ENCODE measurements at places on chromosomes 6 and 20.

DNA sequence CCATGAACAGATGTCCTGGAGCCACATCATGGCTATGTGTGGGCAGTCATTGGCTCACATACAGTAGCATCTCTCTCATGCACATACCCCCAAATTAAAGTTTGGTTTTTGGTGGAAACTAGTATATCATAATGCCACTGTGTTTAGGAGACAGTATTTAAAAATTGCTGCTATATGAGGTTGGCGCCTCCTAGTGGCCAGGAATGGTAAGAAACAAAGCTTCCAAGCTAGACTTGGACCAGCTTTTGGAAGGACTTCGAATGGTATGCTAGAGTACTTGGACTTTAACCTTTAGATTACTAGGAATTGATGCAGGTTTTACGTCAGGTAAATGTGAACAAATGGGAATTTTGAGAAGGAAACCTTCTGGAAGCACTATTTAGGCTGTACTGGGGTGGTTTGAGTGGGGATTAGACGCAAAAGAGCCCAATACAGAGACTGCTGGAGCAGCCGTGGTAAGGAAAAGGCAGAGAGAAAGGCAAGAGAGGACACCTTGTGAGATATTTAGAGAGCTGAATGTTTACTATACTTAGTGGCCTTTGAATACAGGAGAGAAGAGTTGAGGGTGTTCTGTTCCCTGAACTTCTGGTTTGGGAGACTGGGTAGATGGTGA lies 23.8 kb downstream of the PRSS35 start:
- no peak for DNase-seq

DNA sequence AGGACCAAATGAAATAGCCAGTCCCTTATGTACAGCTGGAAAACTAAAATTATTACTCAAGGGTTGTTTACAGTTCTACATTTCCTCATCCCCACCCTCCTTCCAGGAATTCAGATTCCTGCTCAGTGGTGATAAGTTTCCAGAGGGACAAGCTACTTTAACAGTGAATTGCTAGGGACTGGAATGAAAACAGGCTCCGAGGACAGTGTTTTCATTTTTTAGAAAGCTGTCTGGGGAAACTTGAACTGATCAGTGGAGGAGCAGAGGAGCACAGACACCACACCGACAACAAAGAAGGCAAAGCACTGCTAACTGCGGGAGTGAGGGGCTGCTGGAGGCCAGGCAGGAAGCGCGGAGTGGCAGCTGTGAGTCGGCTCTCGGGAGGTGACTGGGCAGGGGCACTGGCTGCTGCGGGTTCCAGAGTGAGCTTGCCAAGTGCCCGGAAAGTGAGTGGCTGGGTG lies 322.2 kb downstream of the ESR1 start:
- no peak for DNase-seq

DNA sequence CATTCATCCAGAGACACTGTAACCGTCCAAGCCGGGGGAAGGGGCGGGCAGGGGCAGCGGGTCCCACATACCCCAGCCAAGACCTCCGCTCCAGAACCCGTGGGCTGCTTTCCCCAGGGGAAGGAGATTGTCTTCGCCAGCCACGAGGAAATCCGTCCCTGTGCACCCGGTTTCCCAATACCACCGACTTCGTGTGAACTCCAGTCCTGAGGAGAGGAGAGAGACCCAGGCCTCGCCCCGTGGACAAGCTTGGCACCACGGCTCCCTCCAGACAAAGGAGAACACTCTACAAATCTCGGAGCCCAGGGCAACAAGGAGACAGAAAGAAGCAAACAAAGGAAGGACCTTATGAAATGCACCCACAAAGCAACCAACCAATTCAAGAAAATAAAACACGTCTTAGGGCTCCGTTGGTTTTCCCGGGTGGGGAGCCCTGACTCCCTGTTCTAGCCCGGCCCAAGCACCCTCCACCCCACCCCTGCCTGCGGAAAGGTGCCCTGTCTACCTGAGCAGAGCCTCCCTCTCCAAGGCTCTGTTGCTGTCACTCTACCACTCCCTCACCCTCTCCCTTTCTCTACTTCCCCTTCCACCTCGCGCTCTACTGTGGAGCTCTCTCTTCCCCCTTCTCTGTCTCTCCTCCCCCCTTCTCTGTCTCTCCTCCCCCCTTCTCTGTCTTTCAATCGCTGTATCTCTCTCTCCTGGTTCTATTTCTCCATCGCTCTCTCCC lies 1382.8 kb upstream of the DEFB115 start:
- no peak for DNase-seq

- no peak for DNase-seq
Observed at GRCh38 chr20:47007826-47008655, 113.4 kb downstream of the EYA2 start.

DNA sequence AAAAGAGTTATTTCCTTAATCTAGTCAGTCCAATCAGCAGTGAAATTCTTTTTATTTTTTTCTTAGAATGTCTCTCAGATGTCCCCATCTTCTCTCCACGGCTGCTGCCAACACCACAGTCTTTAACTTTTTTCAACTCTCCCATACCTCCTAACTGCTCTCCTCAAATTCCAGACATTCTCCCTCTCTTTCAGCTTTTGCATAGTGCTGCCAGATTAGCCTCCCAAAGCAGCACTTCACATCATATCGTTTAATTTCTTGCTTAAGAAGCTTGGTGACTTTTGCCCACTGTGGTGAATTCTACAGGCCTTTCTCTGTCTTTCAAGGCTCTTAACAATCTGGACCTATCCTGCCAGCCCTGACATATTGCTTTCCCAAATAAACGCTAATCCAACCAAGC lies 233.4 kb downstream of the UST start:
- DNase-seq, result no peak

- DNase-seq, result no peak
Observed at GRCh38 chr6:36124881-36125280, 5.4 kb upstream of the MAPK13 start.

- no peak for DNase-seq
Observed at GRCh38 chr6:43828711-43829110, 58.7 kb downstream of the VEGFA start.

DNA sequence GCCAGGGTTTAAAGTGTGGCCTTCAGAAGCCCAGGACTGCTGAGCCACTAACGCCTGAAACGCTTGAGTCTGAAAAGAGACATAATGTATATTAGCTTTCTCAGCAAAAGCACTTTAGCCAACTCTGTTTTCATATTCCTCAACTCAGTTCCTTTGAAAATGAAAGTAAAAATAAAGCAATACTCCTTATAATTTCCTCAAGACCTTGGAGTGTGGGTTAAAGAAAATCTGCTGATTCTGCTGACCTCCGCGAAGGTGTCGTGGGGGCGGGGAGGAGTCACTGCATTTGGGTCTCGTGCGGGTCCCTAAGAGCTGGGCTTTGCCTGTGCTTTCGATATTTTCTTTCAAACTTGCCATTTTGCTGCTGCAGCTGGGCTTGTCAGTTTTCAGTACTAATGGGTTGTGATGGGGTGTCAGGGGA lies 142.2 kb upstream of the ARID1B start:
- no peak for DNase-seq

- DNase-seq, result no peak
Observed at GRCh38 chr6:30091577-30092381, 16.2 kb upstream of the RNF39 start.

DNA sequence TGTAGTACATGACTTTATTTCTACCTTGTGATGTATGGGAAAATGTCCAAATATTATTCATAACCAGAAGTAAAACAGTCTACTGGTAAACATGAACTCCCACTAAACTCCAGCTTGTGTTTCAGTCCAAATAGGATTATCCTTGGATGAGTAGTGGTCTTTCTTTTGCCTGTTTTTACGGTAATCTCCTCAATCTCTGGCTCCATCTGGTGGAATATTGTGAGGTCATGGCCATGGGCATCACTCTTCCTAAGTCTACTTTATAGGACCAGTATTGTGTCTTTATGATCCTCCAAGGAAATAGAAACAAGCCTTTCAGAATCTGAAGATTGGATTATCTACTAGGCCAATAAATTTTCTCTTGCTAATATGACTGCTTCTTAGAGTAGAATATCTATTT lies 505.0 kb downstream of the BMP2 start:
- DNase-seq, result no peak

DNA sequence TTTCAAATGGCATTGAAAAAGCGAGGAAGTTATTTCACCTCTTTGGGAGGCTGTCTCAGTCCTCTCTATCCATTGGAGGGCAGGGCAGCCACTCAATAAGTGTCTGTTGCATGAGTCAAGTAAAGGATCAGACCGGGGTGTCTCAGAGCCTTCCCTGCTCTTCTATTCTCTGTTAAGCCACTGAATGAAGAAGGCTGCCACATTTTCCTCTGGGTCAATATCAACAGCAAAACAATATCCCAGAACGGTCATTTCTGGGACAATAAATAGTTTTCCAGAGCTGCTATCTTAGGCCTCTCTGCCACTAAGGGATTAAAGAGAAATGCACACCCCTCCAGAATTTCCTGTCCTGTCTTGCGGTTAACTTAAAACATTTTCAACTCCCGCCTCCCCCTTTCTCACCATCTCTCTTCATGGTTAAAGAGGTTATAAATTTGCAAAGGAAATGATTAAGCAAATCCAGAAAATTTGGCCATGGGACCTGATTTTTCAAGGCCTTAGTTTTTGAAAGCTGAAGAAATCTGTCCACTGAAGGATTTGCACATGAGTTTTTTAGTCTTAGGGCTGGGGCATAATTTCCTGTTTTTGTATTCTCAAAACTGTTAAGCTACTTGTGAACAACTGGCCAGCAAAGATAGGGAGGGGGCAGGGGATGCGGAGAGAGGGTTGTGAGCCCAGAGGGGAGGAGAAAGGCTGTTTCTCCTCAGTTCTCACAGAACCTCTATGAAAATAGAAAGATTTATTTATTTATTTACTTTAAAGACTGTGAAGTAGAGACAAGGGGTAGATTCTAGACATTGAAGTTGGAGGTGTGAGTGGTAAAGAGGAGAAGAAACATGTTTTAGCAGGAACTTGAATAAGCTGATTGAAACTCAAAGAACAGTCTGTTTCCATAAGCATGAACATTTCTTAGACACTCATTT lies 135.7 kb downstream of the BCAS1 start:
- DNase-seq, result no peak

DNA sequence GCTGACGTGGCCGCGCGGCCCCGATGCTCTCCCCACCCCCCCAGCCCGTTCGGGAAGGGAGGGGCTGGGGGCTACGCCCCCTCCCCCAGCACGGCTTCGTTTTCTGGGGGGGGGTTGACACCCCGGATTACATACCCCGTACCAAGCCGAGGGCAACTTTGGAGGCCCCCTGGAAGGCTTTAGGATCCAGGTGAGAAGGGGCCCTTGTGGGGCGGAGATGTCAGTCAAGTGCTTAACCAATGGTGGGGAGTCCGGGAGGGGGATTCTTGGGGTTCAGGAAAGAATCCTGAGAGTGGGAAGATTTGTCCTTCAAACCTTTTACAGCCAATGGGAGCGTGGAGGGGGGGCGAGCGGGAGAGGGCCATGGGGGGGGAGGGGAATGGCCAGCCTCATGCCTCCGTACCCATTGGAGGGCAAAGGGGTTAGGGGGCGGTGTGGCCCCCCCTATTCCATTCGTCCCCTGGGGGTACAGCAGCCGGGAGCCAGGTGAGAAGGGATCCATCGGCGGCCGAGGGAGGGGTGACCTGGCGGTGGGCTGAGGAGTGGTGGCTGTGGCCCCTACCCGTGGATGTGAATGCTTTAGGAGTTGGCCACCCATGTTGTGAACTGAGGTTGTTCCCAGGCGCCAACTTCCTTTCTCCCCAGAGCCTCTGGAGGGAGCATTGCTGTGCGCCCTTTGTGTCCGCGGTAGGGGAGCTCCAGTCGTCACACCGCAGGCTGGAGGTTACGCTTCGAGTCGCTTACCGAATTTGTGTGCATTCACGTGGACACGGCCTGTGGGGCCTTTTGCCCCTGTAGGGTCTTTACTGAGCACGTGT lies 682 bp downstream of the BRD2 start:
- DNase-seq, result peak; percentile 52

GRCh38 chr6:17446713-17447112 lies 53.3 kb downstream of the CAP2 start:
- no peak for DNase-seq

GRCh38 chr6:156279261-156279969 lies 497.8 kb upstream of the ARID1B start:
- DNase-seq, result no peak

GRCh38 chr20:15342991-15343523 lies 1005.6 kb upstream of the FLRT3 start:
- no peak for DNase-seq

GRCh38 chr6:28005975-28006374 lies 48.9 kb downstream of the OR2B6 start:
- no peak for DNase-seq

DNA sequence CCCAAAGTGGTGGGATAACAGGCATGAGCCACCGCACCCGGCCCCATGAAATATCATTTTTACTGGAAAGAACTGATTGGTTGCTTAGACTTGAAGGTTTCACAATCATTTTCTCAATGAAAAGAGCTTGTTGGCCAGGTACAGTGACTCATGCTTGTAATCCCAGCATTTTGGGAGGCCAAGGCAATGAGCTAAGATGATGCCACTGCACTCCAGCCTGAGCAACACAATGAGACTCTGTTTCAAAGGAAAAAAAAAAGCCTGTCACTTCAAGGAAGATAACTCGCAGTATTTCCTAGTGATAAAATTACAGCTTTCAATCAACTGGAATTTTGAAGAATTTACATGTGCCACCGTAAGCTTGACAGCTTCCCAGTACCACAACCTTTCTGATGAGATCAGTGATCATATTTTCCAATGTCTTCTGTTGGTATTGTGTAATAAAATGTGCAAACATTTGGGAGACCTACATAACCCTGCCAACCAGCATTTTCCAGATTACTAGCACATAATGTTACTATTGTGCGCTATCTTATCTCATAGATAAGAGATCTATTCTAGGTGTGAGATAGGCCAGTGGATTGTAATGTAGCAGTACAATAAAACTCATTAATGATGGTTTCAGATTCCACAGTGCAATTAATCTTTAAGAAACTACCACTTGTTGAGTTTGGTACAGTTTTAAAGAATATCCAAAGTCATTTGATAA lies 7.2 kb downstream of the PNLDC1 start:
- DNase-seq, result no peak

- no peak for DNase-seq
Observed at GRCh38 chr6:11432091-11432490, 105.5 kb upstream of the TMEM170B start.

DNA sequence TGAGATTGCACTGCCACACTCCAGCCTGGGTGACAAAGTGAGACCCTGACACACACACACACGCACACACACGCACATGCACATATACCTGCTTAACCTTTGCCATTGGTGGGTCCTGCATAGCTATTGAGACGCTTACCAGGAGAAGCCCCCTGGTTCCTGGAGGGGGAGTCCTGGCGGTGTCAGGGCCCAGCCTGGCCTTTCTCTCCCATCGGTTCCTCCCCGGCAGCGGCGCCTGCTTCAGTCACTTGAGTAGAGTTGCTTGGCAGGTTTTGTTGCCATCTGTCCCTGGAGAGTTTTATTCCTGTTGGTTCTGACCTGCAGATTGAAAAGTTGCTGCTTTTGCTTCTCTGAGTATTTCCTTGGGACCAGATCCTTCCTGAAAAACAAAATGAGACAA lies 20.6 kb upstream of the FAM209A start:
- no peak for DNase-seq

All from activated naive CD8-positive, alpha-beta T cell treated with anti-CD3 and anti-CD28 coated beads, Interleukin-2, amount 50 U/mL, for 16 hours (primary cell).